ENCODE measurements at places on chromosomes 3 and 15. TPM values are rescaled to one million over a fixed set of nuclear protein-coding genes. Genes with fewer than 3 reads are reported as not detected.

KCNAB1 gene
- total RNA-seq: not detected

COL7A1 gene
- 138 TPM for total RNA-seq

INTS14 gene
- 42.4 TPM for total RNA-seq

CCR4 gene
- total RNA-seq: not detected

OSBPL10 gene
- total RNA-seq: 22.9 TPM

KLF15 gene
- 0.49 TPM for total RNA-seq

SPINK8 gene
- not detected for total RNA-seq

C2CD4A gene
- 0.19 TPM for total RNA-seq

PLOD2 gene
- total RNA-seq: 111 TPM

CYP8B1 gene
- total RNA-seq: not detected

CFAP92 gene
- not detected for total RNA-seq

TNFSF10 gene
- total RNA-seq: not detected

BBX gene
- total RNA-seq: 16.2 TPM

SERINC4 gene
- not detected for total RNA-seq

ITGA11 gene
- total RNA-seq: 7.0 TPM

DLEC1 gene
- total RNA-seq: not detected

UBA5 gene
- 31.6 TPM for total RNA-seq

PLSCR2 gene
- not detected for total RNA-seq

RTP1 gene
- not detected for total RNA-seq

CPNE4 gene
- 6.3 TPM for total RNA-seq

THPO gene
- 0.07 TPM for total RNA-seq

TPRA1 gene
- 52.9 TPM for total RNA-seq
